ENCODE measurements at places on chromosomes 6 and 20.

DNA sequence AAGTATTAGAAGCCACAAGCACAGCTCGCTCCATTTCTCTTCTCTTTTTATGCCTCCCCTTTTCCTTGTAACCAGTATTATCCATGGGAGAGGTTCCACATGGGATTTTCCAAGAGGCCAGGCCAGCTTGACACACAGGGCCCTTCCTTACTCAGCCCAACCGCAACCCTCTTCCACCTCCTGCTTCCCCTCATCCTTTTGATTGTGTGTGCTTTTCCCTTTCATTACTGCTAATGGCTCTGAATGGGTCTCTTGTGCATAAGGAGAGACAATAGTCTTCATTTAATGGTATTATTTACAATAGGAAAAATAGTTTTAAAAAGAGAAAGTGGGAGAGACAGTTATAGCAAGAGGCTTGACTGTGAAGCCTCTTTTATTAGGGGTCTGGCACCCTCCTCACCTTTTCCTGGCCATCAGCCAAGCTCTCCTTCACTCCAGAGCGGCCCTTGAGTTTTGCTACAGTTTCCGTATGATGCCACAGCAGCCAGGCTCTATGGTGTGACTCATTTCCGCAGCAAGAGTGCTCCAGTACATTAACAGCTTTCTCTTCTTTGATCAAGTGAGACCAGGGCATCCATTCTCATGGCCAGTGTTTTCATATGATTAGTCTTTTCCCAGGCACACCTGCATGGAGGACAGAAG is 579.5 kb downstream of the TFAP2B start:
- no peak overlapping the region for H3K27ac ChIP-seq
- DNase-seq = no peak
- H3K36me3 ChIP-seq = no peaks in the 10 kb centered on the region
- H3K4me3 ChIP-seq = no peak overlapping the region

DNA sequence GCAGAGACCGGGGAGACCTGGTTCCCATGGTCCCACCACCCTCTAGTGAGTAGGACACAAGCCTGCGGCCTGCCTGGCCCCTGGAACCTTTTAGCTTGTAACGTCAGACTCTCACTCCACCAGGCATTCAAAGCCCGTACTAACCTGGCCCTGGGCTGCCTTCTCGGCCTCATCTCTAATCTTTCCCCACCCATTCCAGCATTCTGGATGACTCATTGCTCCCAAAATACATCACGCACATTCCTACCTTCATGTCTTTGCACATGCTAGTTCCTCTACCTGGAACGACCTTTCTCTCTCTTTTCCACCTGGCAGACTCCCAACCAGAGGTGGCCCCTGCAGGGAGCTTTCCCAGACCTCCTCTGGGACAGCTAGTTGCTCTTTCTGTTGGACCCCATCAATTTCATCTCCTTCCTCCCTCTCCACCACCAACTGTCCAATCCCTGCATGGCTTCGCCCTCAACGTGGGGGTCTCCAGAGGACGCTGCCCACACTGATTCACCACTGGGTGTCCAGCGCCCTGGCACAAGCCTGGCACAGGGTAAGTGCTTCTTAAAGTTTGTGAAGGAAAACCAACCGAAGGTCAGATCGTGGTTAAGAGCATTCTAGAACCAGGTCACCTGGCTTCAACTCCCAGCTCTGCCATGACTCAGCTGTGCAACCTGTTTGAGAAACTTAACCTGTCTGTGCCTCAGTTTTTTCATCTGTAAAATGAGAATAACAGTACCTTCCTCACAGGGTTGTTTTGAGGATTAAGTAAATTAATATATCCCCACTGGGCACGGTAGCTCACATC is 35.2 kb downstream of the JPH2 start:
- DNase-seq = no peak
- H3K4me1 ChIP-seq = no peaks in the 10 kb centered on the region
- H3K36me3 ChIP-seq = no peaks in the 10 kb centered on the region
- H3K27me3 ChIP-seq = no peaks in the 10 kb centered on the region

DNA sequence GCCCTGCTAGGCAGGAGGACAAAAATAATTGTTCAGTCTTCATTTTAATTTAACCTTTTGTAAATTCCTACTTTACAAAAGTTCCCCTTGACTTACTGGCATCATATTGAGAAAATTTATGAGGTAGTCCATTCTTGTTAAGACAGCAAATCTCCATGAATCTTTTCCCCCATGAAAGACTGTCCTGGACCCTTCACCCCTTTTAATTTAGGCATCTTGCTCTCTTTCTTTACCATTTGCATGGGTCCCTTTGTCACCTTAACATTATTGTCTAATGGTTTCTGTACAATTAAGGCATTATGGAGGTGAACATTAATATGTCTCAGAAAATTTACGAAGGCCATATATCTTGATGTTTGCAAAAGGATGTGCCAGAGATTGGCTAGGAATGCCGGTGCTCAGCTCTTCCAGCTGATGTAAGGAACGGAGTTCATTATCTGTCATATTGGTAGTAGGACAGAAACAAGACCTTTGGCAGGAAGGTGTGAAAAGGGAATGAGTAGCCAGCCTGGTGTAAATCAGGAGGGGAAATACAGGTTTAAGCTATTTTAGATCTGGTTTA is 382.8 kb upstream of the TSHZ2 start:
- no peak for DNase-seq
- H3K36me3 ChIP-seq = no peaks in the 10 kb centered on the region
- no peak overlapping the region for H3K27ac ChIP-seq
- H3K27me3 ChIP-seq = no peaks in the 10 kb centered on the region

- no peaks in the 10 kb centered on the region for H3K36me3 ChIP-seq
- H3K4me3 ChIP-seq = no peak overlapping the region
- H3K27ac ChIP-seq = no peak overlapping the region
- no peaks in the 10 kb centered on the region for H3K4me1 ChIP-seq
Observed at GRCh38 chr6:126625019-126625418, 285.1 kb downstream of the CENPW start.
